Stimulated activated CD8-positive, alpha-beta memory T cell treated with anti-CD3 and anti-CD28 coated beads, Interleukin-7, amount 100 ng/mL, for 48 hours (primary cell): ENCODE measurements at places on chromosomes 3 and 15.

DNA sequence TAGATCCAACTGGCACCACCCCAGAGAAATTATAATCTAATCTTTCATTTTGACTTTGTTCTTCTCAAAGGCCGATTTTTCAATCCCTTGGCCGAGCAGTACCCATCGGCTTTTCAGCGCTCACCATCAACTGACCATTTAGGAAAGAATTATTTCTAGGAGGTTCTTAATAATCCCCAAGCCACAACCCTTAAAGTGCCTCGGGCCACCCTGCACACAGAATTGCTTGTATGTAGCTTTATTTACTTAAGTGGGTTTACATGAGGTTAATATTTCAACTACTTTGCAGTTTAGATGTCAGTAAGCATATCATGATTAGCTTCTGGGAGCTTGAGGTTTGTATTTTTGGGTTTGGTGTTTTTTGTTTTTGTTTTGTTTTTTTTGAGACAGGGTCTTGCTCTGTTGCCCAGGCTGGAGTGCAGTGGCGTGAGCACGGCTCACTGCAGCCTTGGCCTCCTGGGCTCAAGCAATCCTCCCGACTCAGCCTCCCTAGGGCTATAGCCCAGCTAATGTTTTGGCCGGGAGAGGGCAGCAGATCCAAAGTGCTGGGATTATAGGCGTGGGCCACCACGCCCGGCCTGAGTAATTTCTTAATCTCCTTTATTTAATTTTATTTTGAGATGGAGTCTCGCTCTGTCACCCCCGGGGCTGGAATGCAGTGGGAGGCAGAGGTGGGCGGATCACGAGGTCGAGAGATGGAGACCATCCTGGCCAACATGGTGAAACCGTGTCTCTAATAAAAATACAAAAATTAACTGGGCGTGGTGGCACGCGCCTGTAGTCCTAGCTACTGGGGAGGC lies 801 bp upstream of the CDAN1 start:
- no peak for DNase-seq

DNA sequence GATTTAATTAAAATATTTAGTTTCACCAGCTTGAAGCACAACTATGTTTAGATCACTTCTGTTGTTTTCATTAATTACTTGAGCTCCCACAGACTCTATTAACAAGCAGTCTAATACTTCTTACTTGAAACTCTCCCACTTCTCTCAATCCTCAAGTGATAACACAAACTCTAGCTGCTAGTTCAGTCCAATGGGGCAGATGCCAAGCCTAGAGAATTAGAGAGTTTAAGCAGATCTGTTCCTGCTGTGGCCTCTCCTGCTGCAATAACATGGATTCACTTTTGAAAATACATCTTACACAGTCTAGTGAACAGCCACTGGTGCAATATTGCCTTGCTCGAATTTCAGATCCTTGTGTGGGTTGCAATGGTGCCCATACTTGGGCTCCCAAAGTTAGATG lies 566.4 kb upstream of the SGO1 start:
- DNase-seq, result no peak

DNA sequence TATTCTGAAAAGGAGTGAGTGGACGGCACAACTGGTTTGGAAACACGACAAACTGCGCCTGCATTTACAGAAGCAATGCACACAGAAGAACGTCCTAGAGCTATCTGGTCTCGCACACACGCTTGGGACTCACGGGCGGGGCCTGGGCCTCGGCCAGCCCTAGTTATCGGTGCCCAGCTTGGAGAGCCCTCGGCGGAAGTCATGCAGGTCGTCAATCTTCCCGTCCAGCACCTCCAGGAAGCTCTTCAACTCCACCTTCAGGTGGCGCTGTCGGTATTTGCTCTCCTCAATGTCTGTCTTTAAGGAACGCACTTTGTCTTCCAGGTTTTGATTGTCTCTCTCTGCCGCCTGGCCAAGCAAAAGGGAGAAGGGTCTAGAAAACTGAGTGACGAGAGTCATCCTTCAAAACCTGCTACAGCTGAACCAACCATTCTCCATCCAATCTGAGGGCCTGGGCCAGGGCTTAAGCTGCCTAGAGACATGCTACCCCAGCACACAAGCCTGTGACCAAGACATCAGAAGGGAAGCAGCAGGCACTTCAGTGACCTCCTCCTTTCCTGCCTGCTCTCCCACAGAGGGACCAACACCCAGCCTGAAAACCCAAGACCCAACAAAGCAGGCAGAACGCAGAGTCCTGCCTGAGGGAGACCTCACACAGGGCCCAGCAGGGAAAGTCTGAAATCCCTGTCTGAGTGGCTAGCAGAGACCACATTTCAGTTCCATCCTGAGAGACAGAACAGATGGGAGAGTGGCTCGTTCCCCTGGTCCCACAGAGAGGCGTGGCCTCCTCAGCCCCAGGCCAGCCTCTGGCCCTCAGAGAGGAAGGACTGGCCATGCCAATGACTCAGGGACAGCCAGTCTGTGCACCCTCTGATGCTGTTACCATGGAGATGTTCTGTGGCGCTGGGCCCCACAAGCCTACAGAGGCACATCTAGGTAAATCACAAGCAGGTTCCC lies 40.4 kb downstream of the WHAMM start:
- no peak for DNase-seq

DNA sequence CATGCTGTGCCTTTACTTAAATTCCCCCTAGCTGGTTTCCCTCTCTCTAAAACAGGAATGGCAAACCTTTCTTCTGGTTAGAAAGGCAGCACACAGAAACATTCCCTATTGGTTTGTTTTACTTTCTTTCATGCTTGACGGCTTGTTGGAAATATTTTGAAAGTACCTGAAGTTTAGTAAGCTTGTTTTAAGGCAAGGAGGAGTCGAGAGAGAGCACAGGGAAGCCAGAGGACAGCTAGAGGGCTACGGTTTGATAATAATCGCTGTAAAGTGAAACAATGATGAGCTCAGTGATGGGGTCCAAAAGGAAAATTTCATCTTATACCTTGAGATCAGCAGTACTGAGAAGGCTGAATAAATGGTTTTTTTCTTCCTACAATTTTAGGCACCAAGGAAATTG lies 64.1 kb downstream of the ATP13A4 start:
- no peak for DNase-seq

- DNase-seq, result no peak
Observed at GRCh38 chr3:192260116-192261010, 467.0 kb downstream of the FGF12 start.

- no peak for DNase-seq
Observed at GRCh38 chr3:46931631-46932331, 44.8 kb downstream of the CCDC12 start.

DNA sequence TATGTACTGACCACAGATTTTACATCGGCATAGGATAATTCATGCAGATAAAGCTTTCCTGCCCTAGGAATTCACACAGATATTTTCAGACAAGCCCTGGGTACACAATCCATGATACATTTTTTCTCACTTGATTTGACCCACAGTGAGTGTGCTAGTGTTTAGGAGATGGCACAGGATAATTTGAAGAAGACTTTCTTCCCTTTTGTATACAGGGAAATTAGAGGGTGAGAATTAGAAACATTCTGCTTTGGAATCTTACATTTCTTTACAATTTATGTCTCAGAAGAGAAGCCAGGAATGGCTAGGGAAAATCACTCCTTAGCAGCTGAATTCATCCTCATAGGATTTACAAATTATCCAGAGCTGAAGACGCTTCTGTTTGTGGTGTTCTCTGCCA lies at the start of gene OR5K4:
Gene OR5K4, plus strand, starts transcription at position 301 of the 400 bp plus-strand sequence. Its CDS starts 0 bp downstream, at position 301.
- no peak for DNase-seq

- DNase-seq, result no peak
Observed at GRCh38 chr3:108103886-108104797, 13.3 kb upstream of the CD47 start.

- DNase-seq, result no peak
Observed at GRCh38 chr15:54605556-54605955, 591.2 kb downstream of the RSL24D1 start.

- no peak for DNase-seq
Observed at GRCh38 chr15:25783607-25784540, 79.3 kb downstream of the ATP10A start.

- DNase-seq, result no peak
Observed at GRCh38 chr3:16090706-16091105, 83.8 kb upstream of the GALNT15 start.

DNA sequence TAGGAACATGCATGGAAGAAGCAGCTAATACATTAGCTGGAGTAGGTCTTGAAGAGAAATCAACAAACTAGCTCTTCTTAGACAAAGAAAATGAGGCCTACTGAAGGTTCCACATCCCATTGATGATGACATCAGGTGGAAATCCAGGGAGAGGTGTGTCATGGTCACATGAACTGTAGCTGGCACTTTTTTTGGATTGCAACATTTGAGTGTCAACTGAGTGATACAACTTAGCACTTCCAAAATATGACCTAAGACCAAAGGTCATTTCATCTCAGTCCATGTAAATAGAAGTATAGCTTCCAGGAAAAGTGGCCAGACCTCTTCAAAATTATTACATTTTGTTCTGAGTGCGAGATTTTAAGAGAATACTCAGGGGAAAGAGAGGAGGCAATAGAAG lies 117.2 kb upstream of the MEIS2 start:
- no peak for DNase-seq

- no peak for DNase-seq
Observed at GRCh38 chr3:181567311-181568075, 144.2 kb upstream of the SOX2 start.

- DNase-seq, result no peak
Observed at GRCh38 chr3:124034844-124035152, 42.9 kb upstream of the ROPN1 start.

DNA sequence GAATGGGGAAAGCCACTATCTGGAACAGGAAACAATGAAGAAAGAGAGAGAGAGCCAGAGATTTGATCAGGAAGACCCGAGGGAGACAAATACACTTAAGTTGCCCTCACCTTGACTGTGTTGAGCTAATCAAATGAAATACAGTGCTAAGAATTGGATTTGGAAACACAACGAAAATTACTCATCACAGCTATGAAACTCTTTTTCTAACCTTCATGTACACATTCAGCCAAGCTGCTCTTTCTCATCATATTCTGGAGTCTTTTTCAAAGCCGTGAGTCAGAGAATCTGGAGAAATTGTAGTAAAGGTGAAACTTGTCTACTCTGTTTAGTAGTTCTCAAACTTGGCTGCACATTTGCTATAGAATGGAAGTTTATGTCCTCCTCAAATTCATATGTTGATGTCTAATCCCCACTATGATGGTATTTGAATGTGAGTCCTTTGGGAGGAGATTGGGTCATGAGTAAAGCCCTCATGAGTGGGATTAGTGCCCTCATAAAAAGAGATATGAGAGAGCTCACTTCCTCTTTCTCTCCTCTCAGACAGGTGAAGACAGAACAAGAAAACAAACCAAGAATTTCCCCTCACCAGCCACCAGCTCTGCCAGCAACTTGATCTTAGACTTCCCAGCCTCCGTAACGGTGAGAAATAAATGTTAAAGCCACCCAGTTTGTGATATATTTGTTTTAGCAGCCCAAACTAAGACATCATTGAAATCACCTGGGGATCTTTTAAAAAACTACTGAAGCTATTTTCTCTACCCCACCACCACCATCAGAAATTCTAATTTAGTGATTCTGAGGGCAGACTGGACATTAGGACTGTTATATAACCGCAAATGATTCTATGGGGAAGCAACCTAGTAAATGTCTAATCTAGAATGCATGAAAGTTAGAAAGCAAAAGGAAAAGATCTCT lies 143.6 kb upstream of the GRM7 start:
- no peak for DNase-seq

GRCh38 chr3:127387119-127387518 lies 99.3 kb upstream of the PRR20G start:
- no peak for DNase-seq

GRCh38 chr15:75136118-75136517 lies 65.6 kb upstream of the C15orf39 start:
- DNase-seq, result no peak

GRCh38 chr3:149796026-149796425 lies 3.7 kb upstream of the ANKUB1 start:
- no peak for DNase-seq

DNA sequence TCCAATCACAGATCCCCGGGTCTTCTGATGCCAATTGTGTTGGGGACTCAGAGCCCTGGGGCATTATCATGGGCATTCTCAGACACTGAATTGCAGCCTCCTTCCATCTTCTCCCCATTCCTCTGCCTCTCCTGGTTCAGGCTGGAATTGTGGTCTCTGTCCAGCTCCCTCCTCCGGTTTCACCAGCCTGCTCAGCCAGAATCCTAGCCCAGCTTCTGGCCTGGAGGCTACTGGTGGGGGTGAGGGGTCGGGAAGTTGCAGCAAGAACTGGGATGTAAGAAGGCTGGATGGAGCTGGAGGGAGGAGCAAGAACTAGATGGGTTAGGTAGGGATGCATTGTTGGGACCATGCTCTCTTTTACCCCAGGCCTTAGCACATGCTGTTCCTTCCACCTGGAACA lies 53.5 kb downstream of the TLE3 start:
- no peak for DNase-seq

- no peak for DNase-seq
Observed at GRCh38 chr15:75008629-75009326, 13.4 kb downstream of the SCAMP5 start.

DNA sequence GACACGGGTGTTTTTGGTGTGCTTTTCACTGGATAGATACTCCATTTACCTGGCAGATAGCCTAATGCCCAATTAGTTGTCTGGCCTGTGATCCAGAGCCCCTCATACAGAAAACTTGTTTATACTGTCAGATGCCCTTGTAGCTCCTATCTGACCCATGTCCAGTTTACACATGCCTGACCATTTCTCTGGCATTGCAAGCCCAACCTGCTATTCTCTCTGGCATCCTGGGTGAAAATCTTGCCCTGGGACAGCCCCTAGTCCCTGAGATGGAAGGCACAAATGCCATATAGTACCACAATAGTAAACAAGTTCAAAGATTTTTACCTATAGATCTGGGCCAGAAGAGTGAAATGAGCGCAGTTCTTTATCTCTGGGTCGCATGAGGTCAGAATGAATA lies 212.6 kb downstream of the ZBBX start:
- no peak for DNase-seq

GRCh38 chr15:71592203-71592602 lies 218.2 kb upstream of the NR2E3 start:
- DNase-seq, result no peak

DNA sequence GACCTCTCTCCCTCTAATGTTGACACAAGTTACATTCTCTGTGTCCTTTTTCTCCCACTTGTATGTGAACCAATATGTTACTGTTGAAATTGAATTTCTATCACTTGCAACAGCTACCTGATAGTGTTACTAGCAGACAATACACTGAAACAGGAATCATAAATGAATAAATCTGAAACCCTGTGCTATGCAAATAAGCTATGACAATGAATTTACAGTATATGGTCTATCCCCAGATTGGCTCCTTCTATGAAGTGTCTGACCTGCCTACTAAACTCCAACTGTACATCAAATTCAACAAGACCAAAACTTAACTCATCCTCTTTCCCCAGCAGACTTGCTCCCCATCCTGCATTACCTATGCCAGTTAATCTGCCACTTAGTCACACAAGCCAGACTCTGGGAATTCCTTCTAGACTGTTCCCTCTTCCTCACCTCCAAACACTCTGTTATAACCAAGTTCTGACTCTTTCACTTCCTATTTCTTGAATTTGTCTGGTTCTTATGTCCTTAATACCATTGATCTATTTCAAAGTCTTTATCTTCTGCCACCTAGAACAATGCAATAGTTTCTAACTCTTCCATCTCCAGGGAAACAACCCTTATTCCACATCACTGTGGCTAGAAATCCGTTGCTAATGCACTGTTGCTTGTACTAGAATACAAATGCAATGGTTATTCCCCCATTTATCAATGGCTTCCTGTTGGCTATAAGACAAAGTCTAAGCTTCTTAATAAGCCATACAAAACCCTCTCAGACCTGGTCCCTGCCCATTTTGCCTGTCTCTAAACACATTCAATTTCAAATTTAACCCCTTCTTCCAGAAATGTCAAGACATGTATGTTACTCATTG lies 13.4 kb upstream of the ZNF639 start:
- no peak for DNase-seq
